B cell (primary cell): ENCODE measurements at places on chromosomes 6 and 20. TPM values are rescaled to one million over a fixed set of nuclear protein-coding genes. Genes with fewer than 3 reads are reported as not detected.

The RPS21 gene
- 2,429 and 2,653 TPM in 2 replicates for total RNA-seq

DNA sequence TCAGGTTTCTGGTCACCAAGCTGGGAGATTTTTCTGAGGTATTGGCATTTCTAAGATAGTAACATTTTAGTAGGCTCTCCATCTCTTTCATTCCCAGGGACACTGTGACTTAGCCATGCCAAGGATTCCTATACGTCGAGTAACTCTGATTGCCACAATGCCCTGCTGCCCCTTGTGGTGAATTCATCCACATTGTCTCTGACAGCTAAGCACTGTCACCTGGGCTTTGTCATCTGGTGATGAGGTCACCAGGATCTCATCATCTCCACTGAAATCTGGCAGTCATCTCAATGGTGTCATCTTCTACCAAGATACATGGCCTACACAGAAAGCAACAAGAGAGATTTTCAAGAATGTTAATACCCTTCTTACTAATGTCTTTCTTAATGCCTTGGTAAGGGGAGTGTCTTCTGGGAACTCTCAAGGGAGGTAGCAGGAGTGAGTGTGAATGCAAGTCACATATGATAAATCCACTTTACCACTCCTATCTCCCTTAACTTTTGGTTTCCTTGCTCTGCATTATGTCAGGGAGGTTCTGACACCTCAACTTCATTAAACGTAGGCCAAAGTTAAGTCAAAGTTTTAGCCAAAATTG, 246.7 kb downstream of the CD109 start:
- DNase-seq: no peak

- DNase-seq: no peak
Observed at GRCh38 chr20:47099825-47100441, 205.3 kb downstream of the EYA2 start.

DNA sequence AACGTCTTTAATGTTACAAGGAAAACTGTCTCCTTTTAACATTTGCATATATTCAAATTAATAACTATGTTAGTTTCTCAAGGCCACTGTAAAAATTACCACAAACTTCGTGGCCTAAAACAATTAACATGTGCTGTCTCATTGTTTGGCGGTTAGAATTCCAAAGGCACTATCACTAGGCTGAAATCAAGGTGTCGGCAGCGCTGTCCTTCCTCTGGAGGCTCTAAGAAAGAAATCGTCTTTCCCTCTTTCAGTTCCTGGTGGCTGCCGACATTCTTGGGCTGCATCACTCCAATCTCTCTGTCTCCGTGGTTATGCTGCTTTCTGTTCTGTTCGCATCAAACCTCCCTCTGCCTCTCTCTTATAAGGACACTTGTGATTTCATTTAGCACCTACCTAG, 4.2 kb downstream of the TPD52L1 start:
- no peak for DNase-seq

The BPI gene
- total RNA-seq: 0.44 TPM in 1 of 2 replicates, not detected in the other

The KCNK16 gene
- not detected in 2 replicates for total RNA-seq
